Stimulated activated CD4-positive, alpha-beta T cell treated with anti-CD3 and anti-CD28 coated beads, Interleukin-2, amount 100 ng/mL, for 4 hours (primary cell): ENCODE measurements at places on chromosomes 16 and 17.

DNA sequence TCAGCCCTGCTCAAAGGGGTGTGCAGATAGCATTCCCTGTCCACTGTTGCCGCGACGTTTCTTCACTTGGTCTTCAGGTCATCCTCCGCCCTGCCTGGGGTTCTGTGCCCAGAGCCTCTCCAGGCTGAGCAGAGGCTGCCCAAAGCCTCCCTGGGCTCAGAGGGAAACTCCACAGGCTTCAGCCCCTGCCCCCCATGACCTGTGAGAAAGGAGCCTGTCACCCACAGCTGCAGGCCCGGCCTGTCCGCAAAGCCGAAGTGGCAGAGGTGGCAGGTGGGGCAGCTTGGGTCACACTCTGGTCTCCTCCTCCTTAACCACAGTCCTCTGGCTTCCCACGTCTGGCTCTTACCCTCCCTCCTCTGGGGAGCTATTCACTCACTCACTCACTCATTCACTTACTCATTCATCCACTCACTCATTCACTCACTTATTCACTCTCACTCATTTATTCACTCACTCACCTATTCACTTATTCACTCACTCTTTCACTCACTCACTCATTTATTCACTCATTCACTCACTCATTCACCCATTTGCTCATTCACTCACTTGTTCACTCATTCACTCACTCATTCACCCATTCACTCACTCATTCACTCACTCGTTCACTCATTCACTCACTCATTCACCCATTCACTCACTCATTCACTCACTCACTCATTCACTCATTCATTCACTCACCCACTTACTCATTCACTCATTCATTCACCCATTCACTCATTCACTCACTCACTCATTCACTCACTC lies 7.1 kb upstream of the CPSF4L start:
- DNase-seq = no peak

DNA sequence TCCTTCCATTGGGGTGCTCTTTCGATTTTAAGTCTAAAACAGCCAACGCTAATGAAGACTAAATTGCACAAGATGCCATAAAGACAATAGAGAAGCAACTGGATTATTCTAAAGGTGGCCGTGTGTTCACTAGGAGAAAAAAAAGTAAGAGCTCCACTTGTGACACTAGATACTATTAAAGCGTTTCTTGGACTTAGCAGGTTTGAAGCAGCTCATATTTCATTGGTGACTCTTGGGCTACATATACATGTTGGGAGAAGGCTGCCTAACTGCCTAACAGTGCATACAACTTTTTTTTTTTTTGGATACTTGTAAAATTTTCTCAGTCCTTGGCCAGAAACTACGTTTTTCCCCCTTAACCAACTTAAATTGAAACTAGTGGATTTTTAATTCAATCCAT lies 111.8 kb upstream of the NOG start:
- DNase-seq = no peak

DNA sequence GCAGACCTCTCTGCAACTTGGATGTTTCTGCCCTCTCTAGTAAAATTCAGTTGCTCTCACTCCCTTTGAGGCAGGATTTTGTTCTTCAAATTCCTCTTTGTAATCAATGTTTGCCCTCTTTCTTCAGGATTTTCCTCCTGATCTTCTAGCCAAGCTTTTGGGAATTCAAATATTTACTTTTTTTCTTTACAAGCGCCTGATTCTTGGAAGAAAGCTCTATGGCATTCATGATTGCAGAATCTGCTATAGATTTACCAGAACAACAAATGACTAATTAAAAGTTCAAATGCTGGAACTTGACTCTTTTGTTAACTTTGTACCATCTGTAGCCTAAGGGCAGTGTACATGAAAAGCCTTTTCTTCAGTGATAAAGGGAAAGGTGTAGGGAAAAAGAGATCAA lies 63.7 kb upstream of the SHISA6 start:
- DNase-seq = no peak

GRCh38 chr16:57807968-57808528 lies 5.8 kb upstream of the KIFC3 start:
- peak; percentile 40 for DNase-seq

GRCh38 chr17:67995570-67996263 lies 552 bp downstream of the C17orf58 start:
- DNase-seq = no peak

GRCh38 chr17:57868007-57868909 lies 18.4 kb upstream of the MRPS23 start:
- no peak for DNase-seq

GRCh38 chr17:7548585-7549400 lies at the start of gene TNFSF12:
Gene TNFSF12 (plus strand): TSS chr17:7549058. CDS start chr17:7549154, 96 bp downstream.
- peak; percentile 38 for DNase-seq

- no peak for DNase-seq
Measured at GRCh38 chr16:85069171-85069570, 41.6 kb downstream of the KIAA0513 start.

DNA sequence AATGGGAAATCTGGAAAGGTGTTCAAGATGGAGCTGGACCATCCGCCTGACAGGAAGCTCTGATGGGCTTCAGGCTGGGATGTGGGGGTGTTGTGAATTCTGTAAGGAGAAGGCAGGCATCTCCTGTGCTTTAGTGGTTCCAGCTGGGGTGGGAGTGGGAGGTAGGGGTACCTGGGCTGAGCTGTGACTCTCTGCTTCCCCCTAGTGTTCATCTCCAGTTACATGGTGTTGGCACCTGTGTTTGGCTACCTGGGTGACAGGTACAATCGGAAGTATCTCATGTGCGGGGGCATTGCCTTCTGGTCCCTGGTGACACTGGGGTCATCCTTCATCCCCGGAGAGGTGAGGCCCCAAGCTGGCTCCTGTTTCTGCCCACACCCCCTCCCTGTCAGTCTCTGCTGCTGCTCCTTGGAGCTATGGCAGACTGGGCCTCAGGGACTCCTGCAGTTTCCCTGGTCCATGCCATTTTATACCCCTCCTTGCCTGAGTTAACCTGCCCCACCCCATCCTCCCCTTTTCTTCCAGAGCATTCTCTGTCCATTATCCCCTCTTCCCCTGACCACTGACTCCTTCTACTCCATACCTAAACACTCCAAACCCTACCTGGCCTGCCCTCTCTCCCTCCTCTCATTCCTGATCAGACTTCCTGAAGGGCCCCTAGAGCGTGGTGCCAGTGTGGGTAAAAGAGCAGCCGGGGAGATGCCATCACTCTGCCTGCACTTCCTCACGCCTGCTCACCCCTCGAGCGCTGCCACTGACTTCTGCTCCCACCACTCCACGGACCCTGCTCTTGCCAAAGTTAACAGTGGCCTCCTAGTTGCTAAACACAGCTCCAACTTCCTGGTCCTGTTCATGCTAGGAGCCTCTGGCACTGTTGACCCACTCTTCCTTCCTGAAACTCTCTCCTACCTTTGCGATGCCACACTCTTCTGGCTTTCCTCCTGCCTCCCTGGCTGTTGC lies 3.4 kb downstream of the SPNS1 start:
- DNase-seq = no peak

DNA sequence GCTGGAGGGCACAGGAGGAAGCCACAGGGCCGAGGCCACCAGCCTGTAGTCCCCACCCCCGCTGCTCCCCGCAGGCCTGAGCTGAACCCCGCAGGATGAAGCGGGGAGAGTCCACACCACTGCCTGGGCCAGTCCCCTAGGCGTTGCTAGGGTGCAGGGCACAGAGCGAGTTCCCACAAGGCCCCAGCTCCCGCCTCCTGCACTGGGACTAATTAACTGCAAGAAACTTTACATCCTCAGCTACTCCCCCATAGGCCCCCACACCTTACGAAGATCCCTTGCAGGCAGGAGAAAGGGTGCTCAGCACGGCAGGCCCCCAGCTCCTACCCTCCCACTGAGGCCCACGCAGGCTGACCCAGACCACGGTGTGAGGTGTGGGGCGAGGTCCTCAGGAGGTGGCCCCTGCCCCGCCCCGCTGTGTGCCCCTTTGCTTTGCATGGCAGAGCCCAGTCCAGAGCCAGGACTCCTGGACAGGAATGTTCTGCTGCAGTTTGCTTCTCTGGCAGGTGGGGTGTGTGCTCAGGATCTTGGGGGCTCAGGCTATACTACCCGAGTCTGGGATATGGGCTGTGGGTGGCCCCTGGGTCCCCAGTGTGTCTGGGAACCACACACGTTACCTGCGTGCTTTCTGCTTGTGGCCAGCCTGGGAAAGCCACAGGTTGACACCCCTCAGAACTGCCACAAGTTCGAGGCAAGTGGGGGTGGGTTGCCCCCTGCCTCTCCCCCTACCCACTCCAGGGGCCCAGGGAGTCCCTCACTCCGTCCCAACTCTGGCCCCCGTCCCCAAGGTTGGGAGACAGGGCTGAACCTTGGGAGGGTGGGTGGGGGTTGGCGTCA lies 1.2 kb downstream of the GNG13 start:
- DNase-seq = no peak

- no peak for DNase-seq
Measured at GRCh38 chr16:19186408-19186807, 18.4 kb downstream of the SYT17 start.
